ENCODE measurements at places on chromosomes 5 and 9.

- DNase-seq, result no peak
Measured at GRCh38 chr5:88678770-88679381, 204.1 kb downstream of the MEF2C start.

DNA sequence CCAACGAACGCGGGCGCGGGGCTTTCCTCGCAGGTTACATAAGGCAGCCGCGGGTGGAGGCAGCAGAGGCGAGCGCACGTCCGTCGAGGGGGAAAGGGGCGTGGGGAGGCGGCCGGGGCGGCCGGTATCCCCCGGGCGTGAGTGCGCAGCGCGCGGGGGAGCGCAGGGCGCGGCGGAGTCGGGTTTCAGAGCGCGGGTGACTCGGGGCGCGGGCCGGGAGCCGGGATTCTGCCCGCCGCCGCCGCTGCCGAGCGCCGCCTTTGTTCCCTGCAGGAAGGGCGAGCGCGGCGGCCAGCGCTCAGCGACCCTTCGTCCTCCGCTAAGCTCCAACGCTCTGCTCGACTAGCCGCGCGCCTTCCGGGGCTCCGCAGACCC is at the start of gene COL15A1:
Gene COL15A1 (plus strand): TSS at position 226 of the 375 bp plus-strand sequence. CDS start 155 bp downstream, outside the sequence.
- no peak for DNase-seq

DNA sequence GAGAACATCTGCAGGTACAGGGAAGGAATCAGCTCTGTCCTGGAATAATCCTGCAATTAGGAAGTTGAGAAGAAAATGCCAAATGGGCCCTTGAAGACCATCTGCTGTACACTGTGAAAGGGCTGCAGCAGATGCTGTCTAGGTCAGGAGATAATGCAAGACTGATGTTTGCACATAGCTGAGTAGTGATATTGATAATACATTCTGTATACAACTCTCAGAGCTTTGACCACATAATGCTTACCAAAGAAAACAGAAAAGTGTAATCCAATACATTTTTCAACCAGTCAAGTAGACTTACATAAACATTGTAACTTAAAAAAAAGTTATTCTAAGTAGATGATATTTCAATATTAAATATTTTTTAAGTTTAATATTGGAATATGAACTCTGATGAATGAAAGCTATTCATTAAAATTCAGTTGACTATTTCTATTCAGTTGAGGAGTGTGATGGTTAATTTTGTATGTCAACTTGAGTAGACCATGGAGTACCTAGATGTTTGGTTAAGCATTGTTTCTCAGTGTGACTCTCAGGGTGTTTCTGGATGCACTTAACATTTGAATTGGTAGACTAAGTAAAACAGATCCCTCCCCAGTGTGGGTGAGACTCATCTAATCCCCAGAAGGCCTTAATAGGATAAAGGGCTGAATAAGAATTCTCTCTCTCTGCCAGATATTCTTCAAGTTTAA is 380.1 kb upstream of the PRR16 start:
- DNase-seq, result no peak

GRCh38 chr5:31107091-31107518 is 86.4 kb upstream of the CDH6 start:
- DNase-seq, result no peak

All from fibroblast of skin of left quadriceps (primary cell).